ENCODE measurements at places on chromosomes 6 and 20. TPM values are rescaled to one million over a fixed set of nuclear protein-coding genes. Genes with fewer than 3 reads are reported as not detected.

- no peak for DNase-seq
Observed at GRCh38 chr20:51121272-51121671, 98.4 kb upstream of the KCNG1 start.

DNA sequence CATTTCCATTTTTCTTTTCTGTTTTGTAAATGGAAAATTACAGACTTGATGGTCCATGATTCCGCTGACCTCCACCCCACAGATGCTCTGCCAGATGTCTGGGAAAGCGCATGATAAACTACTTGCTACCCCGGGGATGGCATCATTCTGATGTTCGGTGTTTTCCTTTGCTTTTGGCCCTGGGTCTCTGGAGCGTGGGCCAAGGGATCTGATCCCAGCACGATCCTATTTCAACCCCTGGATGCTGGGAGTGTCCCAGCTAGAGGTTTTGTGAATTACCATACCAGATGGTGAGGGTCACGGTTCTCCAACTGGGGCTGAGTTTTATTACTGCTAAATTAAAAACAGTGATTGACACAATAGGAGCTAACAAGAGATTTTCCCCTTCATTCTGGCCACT, 25.2 kb upstream of the MYLIP start:
- no peak for DNase-seq

DNA sequence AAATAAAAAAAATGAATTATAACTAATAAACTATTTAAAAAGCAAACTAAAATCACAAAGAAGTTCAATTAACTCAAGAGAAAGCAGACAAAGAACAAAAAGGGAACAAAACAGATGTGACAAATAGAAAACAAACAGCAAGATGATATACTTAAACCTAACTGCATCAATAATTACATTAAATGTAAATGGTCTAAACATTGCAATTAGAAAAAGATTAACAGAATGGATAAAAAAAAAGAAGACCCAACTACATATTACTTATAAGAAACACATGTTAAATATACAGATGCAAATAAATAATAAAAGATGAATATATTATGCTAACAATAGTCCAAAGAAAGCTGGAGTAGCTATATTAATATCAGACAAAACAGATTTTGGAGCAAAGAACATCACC, 35.1 kb upstream of the RAB22A start:
- no peak for DNase-seq

DNA sequence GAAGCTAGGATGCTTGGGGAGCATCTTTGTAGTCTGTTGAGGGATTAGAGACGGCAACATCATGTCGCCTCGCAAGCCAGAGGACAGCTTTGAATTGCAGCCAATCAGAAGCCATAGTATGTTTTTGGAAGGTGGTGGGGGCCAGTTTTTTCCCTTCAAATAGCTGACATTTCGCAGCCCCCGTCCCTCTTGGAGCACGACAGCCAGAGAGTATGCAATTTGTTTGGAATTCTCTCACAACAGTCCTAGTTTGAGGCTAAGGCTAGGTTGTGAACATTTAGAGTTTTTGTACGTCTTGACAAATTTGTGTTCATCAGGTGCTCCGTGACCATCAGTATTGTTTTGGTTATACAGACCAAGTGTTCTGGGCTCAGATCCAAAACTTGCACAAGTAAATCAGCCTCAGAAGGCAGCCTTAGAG, 83.3 kb downstream of the PLCB1 start:
- DNase-seq: no peak

- no peak for DNase-seq
Observed at GRCh38 chr20:3755269-3755668, 12.3 kb downstream of the ADISSP start.

Gene BMP6
- total RNA-seq: 0.56 TPM

Gene ADGRF1
- total RNA-seq: 3.5 TPM

All from MCF 10A (cell line).